ENCODE measurements at places on chromosomes 11 and 22.

- DNase-seq: no peak
Observed at GRCh38 chr11:34558211-34558610, 44.6 kb upstream of the ELF5 start.

GRCh38 chr11:117849781-117850414 lies 25.4 kb upstream of the FXYD2 start:
- no peak for DNase-seq

- DNase-seq: no peak
Observed at GRCh38 chr11:90558328-90558865, 335.5 kb upstream of the CHORDC1 start.

DNA sequence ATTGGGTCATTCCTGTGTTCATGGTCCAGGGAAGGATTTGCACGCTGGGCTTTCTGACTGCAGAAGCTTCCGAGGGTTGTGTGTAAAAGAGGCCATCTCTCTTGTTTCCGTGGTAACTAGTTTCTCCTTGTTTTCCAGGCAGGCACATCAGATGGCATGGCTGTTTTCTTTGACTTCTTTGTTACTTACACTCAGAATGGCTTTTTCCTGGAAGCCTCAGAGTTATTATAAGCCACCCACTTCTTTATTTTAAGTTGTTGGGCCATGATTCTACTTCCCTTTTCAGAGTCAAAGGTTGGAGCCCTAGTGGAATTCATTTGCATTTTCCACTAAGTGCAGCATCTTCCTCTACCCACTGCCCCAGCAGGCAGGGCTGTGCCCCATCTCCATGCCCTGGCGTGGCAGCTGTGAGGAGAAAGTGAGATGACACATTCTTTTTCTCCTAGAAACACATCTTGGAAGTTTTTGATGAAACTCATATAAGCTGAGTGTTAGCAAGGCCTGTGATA lies 94.9 kb downstream of the PRR5L start:
- DNase-seq: peak; percentile 72

DNA sequence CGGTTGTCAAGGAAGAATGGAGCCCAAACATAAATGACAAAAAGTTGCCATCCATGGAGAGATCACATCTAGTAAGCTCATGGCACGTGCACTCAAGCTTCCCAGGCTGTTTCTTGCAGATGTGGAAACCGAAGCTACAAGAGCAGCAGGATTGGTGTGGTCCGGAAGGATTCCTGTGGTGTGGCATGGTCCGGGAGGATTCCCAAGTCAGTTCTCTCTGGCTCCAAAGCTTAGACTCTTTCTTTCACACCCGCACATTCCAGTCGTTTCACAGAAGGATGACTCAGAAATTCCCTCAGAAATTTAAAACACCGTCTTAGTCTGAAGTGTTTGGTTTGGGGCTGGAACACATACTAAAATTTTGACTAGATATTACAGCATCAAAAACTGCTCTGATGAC lies 78.0 kb upstream of the DRD2 start:
- no peak for DNase-seq

- no peak for DNase-seq
Observed at GRCh38 chr11:57402188-57403002, 11.9 kb upstream of the PRG2 start.

- DNase-seq: no peak
Observed at GRCh38 chr11:119691701-119692539, 37.1 kb downstream of the NECTIN1 start.

DNA sequence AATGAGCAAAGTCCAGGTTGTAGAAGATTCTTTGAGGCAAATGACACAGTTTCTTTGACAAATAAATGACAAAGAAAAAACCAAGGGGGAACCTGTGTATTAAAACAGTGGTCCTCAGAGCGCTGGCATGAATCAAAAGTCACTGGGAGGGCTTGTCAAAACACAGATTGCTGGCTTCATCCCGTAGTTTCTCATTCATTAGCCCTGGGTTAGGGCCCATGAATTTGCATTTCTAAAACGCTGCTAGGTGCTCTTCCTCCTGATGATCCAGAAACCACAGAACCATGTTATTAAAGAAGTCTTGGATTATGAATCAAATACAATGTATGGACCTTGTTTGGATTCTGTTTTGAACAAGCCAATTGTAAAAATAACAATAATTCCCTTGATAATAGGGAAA lies 92.7 kb downstream of the YAP1 start:
- no peak for DNase-seq

DNA sequence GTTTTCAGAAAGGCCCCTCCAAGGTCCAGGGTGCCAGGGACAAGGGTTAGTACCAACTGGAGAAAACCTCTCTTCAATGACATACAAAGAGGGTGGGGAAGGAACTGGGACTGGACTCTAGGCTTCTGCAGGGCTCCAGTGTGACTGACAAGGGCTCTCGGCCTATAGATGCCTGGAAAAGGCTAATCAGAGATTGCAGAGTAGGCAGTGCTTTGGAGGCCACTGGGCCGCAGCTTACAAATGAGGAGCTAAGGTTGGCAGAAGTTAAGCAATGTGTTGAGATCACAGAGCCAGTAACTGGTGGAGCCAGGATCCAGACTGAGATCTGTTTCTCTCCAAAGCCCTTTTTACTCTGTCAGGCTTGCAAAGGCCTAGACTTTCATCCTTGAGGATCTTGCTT lies 7.4 kb upstream of the DGKZ start:
- DNase-seq: no peak

DNA sequence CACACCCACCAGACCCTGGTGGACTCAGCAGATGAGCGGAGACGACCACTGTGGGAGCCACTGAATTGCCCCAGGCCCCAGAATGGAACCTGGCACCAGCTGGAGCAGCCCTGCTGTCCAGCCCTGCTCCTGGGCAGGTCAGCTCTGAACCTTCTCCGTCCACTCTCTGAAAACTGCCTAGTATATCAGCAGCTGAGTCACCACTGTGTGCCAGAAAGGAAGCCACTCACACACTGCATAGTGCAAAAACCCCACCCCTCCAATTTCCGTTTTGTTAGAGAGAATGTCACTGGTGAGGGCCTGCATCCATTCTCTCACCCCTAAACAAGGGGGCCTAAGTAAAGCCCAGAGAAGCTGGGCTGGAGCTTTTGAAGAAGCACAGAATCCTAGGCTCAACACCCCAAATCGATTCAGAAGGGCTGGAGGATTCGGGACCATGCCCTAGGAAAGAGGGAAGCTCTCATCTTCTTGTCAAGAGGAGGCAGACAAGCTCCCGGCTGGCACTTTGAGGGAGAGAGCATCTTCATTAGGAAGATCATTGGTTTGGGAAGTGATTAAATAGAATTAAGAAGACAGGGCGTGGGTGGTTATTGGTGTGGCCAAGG lies 44.5 kb downstream of the GALNT18 start:
- peak; percentile 6 for DNase-seq

DNA sequence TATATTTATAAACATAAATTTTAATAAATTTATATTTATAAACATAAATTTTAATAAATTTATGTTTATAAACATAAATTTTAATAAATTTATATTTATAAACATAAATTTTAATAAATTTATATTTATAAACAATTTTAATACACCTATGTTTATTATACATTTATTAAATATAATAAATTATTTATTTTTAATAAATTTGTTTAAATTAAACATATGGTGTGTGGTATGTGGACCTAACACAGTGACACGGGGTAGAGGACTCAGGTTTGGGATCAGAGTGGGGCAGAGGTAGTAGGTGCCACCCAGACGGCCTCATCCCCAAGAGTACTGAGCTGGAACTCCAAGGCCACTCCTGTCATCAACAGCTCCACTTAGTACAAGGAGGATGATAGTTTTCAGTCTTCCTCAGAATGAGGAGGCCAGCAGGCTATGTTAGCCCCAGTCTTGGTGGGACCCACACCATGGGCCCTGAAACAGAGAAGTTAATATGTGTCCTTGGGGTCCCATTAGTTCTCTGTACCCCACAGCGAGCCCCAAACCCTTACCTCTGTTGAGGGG lies 46.7 kb upstream of the BID start:
- DNase-seq: no peak

GRCh38 chr11:71153005-71153390 lies 99.4 kb downstream of the SHANK2 start:
- DNase-seq: no peak

DNA sequence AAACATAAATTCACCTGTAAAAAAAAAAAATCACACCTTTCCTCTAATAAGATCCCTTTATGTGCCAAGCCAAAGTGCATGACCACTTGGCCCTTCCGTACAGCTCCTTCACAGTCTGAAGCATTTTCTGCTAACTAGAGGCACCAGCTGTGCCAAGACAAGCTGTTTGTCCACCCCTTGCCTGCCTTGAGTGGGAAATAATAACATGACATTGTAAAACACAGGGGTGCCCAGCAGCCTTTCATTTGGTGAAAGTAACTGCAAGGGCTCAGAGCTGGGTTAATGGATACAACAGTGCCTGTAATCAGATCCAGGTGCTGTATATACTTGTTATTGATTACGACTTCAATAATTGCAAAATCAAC lies 59.2 kb downstream of the DDIAS start:
- DNase-seq: no peak

DNA sequence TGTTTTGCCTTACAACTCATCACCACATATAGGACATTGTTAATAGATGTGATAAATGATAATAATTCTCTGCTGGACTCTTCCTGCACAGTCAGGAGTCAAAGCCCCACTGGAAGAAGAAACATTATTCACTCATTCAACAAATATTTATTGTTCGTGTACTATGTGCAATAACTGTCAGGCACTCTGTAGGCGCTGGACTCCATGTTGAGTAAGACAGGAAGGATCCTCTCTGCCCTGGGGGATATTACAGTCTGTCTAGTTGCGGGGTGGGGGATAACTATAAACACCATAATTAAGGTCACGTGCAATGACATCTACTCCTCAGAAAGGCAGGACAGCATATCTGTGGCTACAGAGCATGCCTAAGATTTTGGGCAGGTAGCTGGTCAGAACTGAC lies 281.1 kb downstream of the FAT3 start:
- no peak for DNase-seq

DNA sequence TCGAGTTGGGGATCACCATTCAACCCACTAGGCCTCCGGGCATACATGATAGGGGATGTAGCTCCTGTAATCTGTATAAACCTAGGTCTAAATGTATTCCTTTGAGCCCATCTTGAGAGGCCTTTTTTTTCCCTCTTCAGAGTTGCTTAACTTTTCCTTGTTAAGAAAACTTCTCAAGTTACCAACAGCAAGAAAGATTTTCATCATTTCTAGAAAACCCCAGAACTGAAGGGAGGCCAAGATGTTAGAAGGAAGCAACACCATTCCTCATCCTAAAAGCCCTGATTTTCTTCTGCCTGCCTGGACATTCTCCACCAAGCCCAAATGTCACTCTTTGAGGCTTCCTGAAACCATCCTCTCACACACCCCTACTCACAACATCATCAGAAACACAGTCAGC lies 79.4 kb downstream of the TMPRSS5 start:
- no peak for DNase-seq

DNA sequence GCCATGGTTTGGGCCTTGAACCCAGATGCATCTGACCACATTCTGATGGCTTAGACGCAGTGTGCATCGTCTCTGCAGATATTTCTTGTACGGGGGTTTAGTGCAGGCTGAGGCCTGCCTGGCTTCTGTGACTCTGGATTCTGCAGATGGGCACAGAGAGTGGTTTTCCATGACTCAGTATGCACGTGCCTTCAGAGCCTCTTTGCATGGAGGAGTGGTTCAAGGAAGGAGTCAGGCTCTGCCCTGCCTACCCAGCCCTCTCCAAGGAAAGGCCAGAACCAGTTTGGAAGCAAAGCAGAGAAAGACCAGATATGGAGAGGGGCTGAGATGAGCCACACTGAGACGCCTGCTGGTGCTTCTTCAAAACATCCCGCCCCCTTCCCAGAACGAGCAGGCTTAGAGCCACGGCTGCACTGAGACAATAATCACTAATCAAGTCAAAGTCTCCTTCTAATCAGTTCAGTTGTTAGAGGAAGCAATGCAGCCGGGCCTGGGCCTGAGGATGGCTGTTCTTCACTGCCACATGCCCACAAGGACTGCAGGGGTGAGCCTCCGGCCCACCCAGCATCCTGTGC lies 308.9 kb downstream of the NXPE2 start:
- DNase-seq: no peak

DNA sequence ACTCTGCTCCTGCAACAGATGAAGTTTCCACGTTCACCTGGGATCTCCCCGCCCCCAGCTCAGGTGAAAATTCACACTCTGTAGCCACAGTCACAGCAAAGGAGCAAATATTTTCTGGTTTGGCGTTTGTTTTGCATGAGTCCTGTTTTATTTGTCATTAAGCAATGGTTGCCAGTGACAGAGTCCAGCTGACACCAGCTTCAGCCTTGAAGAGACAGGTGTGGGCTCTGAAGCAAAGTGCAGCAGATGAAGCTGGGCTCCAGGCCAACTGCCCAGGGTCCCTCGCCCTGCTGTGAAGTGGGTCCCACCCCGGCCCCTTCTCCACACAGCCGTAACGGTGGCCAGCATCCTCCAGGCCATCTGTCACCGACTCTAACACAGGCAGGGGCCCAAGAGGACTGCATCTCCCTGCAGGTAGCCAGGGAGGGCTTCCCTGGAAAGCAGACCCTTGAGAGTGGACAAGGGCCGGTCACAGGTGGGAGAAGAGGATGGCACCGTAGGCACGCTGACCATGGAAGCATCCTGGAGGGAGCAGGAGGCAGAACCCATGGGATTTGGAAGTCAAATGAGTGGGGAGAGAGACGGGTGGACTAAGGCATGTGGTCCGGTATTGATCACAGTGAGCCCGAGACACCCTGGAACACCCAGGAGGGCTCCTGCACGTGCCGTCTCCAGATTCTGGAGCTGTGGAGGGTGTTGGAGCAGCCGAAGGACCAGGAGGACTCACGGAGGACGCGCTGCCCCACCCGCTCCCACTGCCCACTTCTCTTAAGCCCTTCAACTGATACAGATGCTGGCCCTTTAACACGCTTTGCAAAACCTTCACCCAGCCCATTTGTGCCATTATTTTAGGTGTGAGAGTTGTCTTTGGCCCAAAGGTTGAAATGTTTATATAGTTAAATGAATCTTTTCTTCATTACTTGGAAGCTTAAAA lies 294.5 kb downstream of the BRD1 start:
- DNase-seq: no peak

- DNase-seq: no peak
Observed at GRCh38 chr11:33654594-33654993, 46.0 kb downstream of the C11orf91 start.

- no peak for DNase-seq
Observed at GRCh38 chr11:115421992-115422689, 82.1 kb downstream of the CADM1 start.

DNA sequence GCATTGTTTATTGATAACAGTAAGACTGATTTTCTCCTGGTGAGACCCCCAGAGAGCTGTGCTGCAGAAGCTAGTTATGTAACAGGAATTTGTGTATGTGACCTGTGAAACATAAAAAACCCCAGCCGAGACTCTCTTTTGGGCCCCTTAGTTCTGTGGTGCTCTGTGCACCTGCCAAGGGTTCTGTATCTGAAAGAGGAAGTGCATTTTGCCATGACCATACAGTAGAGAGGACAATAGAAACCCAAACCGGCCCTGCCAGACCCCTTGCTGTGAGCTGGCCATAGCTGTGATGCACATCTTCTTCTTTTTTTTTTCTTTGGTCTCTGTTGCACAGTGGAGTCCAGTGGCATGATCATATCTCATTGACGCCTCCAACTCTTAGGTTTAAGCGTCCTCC lies 31.4 kb upstream of the APOL5 start:
- no peak for DNase-seq

- DNase-seq: no peak
Observed at GRCh38 chr11:35056391-35057093, 82.4 kb upstream of the CD44 start.
